ENCODE measurements at places on chromosomes 7 and 10.

DNA sequence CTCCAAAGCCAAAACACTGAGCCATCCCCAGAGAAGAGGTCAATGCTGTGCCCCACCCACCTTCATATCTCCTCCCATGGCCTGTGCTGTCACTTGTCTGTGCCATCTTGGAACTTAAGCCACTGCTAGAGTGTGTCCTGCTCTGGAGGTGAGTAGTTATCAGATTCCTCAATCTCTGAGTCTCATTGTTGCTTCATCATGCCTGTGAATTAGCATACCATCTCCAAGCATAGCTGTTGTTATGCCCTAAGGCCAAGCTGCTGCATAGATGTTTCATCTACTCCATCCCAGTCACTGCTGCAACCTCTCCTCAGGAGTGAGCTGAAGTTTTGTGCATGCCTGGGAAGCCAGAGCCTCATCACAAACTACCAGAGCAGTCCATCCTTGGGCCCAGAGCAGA, 349.0 kb downstream of the ZWINT start:
- no peak for DNase-seq

DNA sequence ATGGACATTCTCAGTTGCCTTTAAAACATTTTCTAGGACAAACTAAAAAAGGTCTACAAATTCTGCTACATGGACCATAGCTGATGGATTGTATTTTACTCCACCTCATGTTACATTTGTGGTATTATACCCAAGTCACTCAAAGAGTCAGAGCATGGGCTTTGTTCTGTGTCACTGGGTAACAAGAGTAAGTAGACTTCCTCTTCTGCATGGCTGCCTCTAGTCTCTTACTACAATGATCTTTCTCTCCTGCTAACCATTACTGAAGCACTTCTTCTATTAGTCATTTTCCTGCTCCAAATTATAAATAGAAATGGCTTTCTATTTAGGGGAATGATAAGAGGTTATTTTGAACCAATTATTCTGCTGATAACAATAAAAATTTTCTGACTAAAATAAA, 727.4 kb upstream of the NRP1 start:
- no peak for DNase-seq

- DNase-seq: no peak
Measured at GRCh38 chr7:141073173-141073640, 657 bp upstream of the TMEM178B start.

DNA sequence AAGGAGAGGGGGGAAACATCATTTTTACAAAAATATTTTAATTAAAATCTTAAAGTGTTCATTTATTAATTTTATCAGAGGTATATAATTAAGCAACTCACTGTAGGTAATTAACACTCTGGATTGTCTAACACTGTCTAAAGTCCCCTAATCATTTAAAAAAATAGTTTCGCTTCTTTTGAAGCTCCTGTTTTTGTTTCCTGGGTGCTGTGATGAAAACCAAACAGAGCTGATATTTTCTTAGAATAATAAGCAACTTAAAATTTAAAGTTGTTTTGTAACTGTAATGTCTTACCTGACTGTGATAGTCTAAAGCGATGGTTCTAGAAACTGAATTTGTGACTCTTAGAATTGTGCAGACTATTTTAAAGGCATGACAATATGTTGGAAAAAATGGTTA, 961.0 kb downstream of the GATA3 start:
- no peak for DNase-seq

GRCh38 chr7:144594580-144594979, 191.1 kb upstream of the NOBOX start:
- no peak for DNase-seq

GRCh38 chr7:74003621-74004020, 24.4 kb upstream of the ELN start:
- DNase-seq: no peak

DNA sequence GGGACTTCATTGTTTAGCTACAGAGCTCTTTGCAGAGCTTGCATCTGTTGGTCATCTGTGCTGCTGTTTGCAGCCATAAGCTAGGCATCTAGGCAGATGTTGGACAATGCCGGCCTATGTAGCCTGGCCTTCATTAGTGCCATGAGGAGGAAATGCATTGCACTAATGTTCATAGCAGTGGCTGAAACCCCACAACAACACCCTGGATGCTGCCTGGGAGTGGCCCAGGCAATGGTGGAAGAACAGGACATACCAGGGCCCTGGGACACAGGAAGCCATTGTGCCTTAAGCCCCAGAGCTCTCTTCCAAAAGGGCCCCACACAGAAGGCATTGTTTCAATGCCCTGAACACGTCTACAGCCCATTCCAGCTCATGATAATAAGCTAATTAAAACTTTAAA, 131.5 kb upstream of the LYZL1 start:
- DNase-seq: no peak

- DNase-seq: no peak
Measured at GRCh38 chr10:62381385-62382102, 7.4 kb downstream of the ZNF365 start.

GRCh38 chr10:74910241-74910975, 84.0 kb downstream of the KAT6B start:
- DNase-seq: no peak

All from activated gamma-delta T cell treated with Interleukin-2 at 50 U/mL for 16 hours (primary cell).